Kasumi-1 (cell line): ENCODE measurements at places on chromosomes 11 and 22.

- peak; percentile 14 for DNase-seq
These were observed 10.9 kb downstream of the OMP start for GRCh38 chr11:77113382-77114088.

DNA sequence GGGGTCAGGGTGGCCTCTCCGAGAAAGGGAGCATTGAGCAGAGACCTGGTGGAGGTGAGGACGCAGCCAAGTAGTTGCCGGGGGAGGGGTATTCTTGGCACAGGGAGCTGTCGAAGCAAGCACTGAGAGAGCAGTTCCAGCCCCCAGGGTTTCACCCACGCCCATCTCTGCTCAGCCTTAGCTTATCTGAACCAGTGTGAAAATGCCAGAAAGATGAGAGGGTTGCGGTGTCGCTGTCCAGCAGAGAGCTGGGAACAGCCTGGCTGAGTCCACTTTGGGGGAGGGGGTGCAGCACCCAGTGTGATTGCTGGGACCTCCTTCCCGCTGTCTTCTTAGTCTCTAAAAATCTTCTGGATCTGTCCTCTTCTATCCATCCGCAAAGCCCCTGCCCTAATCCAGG is 123.3 kb upstream of the TBCEL start:
- no peak for DNase-seq

DNA sequence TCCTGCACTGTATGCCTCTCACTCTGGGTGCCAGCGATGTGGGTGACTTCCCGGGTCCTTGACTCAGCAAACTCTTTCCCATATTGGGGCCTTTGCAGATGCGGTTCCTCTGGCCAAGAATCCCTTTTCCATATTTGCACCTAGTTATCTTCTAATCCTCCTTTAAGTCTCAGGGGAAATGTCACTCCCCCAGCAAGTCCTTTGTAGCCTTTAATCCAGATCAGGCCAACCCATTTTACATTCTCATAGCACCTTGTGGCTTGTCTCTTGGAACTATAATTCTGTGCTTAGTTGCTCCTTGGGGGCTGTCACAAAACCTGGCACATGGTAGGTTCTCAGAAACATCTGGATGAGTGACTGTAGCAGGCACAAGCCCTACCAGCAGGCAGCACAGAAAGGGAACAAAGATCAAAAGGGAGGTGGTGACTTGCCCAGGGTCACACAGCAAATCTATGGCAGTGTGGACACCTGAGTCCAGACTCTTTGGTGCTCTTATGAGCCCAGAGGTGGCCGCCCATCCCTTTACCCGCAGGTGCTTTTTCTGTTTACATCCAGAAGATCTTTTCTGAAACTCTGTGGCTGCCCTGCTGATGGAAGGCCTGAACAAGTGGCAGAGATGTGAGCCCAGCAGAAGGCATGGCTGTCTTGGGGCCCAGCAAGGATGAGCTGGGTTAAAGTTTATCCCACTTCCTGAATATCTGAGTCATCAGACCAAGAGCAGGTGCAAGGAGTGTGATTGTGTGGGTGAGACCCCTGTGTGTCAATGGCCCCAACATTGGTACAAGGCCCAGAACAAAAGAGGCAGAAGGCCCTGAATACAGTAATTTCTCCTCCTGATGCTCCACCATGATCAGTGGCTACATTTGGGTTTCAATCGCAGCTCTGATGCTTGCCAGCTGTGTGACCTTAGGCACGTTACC is 78.6 kb upstream of the GRK3 start:
- DNase-seq: no peak

DNA sequence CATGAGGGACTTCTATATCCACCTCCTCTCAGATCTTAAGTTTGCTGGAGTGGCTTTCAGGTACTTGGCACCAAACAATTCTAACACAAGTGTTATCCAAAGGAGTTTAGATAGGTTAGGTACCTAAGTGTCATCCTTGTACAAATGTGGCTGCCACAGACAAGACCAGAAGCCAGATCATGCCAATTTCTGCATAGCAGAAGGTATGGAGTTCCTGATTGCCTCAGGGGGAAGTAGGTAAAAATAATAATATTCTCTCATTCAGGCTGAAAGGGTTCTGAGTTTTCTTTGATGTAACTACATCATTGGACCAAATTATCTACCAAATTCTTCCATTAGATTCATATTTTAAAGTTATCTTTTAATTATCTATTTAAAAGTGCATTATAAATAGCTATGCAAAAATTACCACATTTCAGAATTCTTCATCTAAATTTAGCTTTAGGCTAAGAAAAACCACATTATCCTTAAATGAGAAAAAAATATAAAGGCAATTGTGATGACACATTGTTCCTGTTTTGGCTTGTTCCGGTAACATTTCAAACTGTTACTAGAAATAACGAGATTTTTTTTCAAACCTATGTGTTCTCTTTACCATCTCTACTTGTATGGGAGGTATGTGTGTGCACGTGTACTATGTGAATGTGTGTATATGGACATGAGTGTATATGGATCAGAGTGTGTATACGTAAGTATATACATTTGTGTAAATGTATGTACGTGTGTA is 66.2 kb upstream of the POU2AF2 start:
- DNase-seq: peak; percentile 50

- DNase-seq: no peak
These were observed 45.6 kb upstream of the GDPD4 start for GRCh38 chr11:77346906-77347603.

GRCh38 chr11:26841818-26842473 is 120.1 kb upstream of the SLC5A12 start:
- DNase-seq: no peak
